ENCODE measurements at places on chromosomes 12 and 14.

- no peak for DNase-seq
These were observed 52.1 kb downstream of the STON2 start for GRCh38 chr14:81348061-81348460.

DNA sequence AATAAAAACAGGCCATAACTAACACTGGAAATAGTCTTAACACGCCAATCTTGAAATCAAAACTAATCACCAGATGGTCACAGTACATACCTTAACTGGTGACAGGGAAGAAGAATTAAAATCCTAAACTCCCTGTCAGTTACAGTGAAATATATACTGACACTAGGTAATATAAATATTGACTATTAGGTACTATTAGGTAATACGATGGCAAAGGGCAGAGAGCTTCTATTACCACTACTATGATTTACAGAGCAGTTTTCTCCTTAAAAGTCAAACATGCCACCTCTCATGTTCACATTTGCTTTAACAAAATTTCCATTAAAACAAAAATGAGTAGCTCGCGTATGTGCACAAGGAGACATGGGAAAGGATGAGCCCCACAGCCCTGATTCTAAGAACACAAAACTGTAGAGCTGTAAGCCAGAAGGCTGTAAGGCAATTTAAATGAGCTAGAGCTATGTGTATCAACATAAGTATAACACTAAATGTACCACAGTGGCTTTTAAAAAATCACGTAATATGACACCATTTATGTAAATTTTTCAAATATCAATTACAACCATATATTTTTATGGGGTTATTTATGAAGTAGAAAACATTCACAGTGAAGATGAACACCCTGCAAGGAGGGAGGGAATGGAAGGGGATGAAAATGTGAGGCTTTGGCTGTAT lies 19.1 kb downstream of the SETD3 start:
- DNase-seq = no peak

- DNase-seq = no peak
These were observed 2.6 kb downstream of the RNASE1 start for GRCh38 chr14:20799892-20800544.

GRCh38 chr14:64952598-64953309 lies 10.2 kb upstream of the GPX2 start:
- no peak for DNase-seq

DNA sequence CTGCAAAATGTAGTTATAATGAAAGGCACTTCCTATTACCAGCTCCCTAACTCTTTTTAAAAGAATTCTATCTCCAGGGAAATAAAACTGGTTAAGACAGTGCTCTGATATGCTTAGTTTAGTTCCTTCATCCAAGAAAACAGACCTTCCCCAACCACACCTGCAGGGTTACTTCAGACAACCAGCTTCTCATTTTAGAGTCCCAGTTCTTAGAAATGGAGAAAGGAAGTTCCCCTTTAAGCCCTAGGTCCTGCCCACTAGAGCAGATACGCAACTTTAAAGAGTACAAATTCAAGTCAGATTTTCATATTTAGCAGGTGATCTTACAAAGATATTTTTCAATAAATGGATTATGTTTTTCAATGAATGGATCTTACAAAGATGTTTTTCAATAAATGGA lies 4.4 kb upstream of the WSB2 start:
- DNase-seq = no peak

GRCh38 chr14:102929241-102930137 lies 7.0 kb downstream of the AMN start:
- DNase-seq = no peak

GRCh38 chr12:89879766-89880165 lies 171.1 kb upstream of the ATP2B1 start:
- DNase-seq = no peak
